Activated effector memory CD4-positive, alpha-beta T cell treated with Interleukin-2 at 50 U/mL for 16 hours (primary cell): ENCODE measurements at places on chromosomes 2 and 18.

DNA sequence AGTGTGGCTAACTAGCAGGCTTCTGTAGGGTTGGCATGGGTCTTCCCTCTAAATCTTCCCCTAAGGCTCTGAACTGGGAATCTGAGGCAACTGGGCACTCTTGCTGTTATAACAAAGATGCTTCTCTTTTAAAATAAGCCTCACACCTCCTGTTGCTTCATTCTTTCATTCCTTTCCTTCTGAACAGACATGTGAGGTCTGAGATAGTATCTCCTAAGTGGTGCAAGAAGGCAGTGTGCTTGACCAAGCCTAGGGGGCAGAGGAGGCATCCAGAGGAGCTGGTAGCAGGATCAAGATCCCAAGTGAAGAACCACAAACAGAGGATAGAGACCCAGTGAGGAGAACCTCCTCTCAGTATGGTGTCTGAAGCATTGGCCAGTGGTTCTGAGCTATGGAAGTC lies 90.9 kb downstream of the TTC27 start:
- DNase-seq: no peak

DNA sequence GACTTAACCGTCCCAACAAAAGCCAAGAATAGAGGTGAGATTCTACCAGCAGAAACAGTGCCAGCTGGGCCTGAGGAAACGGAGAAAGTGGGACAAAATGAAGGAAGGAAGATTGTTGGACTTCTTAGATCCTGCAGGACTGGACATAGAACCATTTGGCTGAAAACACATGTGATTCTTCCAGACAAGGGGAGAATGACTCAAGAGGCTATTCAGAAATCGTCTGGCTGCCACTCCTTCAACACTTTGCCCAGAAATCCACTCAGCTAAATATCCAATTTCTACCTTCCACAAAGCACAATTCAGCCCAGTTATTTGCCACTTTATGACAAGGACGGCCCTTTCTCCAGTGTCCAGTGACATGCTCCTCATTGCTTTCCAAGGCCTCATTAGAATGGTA lies 61.6 kb downstream of the SNORC start:
- no peak for DNase-seq

DNA sequence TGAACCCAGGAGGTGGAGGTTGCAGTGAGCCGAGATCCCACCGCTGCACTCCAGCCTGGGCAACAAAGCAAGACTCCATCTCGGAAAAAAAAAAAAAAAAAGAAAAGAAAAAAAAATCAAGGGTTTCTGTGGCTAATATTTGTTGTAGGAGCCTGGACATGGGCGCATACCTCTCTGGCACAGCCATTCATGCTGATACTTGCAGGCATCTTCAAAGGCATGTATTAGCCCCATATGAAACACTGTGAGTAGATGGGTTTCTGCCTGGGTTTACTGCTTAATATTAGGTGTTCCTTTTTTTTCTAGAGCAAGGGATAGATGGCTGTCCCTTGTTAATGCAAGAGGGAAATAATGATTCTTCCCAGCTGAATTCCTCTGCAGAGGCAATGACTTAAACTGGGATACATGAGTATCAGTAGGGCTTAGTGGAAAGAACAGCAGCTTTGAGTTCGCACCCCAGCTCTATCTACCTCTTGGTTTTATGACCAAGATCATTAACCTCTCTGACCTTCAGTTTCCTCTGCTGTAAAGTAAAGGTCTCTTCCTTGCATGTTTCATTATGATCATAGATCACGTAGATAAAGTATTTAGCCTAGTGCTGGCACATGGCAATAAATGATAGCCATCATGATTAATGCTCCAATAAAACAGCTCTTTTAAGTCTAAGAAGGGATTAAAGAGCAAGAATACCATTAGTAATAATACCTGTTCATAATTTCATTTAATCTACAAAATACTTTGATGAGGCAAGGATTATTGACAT lies 4.5 kb upstream of the ATL2 start:
- DNase-seq: no peak

DNA sequence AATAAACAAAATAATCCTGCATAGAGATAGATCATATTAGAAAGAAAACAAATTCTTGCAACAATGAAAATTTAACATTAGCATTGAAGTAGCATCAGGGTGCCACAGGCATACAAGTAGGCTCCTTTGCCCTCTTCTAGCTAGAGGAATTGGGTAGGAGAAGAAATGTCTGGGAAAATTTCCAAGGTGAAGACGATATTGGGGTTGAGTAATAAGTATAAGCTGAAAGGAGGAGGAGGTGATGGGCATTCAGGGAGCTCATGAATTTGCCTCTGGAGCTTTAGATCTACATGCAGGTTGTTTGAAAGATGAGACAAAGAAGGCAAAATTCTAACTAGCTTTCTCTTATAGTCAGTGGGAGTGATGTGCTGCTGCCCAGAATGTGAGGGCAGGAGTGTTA lies 504.9 kb downstream of the CCDC85A start:
- DNase-seq: no peak

DNA sequence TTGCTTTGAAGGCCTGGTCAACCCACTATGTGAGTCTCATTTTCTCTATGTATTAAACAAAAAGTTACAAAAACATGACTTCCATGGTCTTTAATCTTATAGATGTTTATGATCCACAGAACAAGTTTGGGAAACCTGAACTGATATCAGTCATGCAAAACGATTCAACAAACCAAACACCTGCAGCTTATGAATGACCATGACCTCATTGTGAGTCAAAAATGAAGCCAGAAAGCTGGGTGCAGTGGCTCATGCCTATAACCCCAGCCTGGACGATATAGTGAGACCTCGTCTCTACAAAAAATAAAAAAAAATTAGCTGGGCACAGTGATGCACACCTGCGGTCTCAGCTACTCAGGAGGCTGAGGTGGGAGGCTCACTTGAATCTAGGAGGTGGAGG lies 270.4 kb upstream of the CCDC68 start:
- DNase-seq: no peak

- DNase-seq: no peak
These were observed 5.7 kb upstream of the GPR35 start for GRCh38 chr2:240619506-240620148.

- DNase-seq: no peak
These were observed 17.8 kb upstream of the KLF7 start for GRCh38 chr2:207183506-207183905.

DNA sequence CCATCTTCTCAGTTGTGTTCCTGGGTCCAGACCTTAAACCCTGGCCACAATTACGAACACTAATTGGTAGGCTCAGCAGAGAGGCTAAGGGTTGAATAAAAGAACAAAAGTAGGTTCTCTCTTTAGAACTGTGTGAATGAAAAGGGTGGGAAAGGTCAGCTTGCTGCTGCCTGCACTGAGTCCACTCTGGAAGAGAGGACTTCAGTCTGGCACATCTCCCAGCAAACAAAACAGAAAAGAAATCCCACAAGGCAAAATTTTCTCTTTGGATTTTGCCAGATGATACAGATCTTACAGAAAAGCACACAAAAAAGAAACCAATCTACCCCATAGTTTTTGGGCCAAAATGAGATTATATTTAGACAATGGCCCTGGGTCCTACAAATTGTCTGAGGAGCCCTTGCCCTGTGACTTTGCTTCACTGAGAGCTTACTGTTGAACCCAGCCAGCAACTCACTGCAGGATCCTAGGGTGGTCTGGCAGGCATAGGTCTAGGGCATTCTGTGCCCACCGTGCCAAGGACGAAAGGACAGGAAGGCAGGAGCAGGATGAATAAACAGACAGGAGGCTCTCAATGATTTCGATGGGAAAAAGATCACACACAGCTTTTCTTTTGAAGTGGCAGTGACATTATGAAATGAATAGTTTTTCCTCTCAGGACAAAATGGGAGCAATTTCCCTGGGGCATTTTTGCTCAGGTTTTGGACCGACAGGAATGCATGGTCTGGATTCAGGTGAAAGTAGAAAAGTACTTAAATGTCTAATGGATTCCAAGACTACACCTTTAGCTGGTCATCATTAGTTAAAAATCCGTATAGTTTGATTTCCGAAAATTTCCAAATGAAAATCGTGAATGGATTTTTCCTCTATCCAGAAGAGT lies 68.4 kb upstream of the STAM2 start:
- DNase-seq: no peak

DNA sequence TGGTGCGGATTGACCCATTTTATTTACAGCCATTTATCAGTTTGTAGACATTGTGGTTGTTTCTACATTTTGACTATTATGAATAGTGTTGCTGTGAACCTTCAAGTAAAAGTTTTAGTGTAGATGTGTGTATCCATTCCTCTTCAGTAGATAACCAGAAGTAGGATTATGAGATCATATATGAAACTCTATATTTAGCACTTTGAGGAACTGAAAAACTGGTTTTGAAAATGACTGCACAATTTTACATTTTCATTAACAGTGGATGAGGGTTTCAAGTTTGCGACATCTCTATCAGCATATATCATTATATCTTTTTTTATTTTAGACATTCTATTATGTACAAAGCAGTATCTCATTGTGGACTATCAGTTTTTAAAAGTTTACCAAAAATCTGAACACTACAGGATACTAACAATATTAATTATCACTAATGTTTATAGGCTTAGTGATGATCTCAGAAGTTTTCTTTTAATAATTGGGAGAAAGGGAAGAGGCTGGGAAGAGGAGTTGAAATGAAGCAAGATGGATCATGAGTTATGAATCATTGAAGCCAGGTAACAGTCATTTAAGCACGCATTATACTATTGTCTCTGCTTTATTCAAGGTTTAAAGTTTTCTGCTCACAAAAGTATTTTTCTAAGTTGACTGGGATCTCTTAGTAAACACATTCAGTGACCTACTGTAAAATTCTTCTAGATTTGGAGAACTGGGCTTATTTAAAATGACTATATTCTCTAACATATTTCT lies 329.0 kb upstream of the LRATD1 start:
- DNase-seq: no peak

- DNase-seq: no peak
These were observed 26.3 kb downstream of the DHRS9 start for GRCh38 chr2:169095621-169096105.

DNA sequence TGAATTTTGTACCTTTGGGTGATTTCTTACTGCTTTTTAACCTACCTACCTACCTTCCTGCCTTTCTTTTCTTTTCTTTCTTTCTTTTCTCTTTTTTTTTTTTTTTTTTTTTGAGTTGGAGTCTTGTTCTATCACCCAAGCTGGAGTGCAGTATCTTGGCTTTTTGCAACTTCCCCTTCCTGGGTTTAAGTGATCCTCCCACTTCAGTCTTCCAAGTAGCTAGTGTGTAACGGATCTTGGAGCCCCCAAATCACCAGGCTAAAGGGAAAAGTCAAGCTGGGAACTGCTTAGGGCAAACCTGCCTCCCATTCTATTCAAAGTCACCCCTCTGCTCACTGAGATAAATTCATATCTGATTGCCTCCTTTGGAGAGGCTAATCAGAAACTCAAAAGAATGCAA lies 61.3 kb downstream of the DDX18 start:
- no peak for DNase-seq

- no peak for DNase-seq
These were observed 27.8 kb upstream of the COPS8 start for GRCh38 chr2:237057893-237058300.

DNA sequence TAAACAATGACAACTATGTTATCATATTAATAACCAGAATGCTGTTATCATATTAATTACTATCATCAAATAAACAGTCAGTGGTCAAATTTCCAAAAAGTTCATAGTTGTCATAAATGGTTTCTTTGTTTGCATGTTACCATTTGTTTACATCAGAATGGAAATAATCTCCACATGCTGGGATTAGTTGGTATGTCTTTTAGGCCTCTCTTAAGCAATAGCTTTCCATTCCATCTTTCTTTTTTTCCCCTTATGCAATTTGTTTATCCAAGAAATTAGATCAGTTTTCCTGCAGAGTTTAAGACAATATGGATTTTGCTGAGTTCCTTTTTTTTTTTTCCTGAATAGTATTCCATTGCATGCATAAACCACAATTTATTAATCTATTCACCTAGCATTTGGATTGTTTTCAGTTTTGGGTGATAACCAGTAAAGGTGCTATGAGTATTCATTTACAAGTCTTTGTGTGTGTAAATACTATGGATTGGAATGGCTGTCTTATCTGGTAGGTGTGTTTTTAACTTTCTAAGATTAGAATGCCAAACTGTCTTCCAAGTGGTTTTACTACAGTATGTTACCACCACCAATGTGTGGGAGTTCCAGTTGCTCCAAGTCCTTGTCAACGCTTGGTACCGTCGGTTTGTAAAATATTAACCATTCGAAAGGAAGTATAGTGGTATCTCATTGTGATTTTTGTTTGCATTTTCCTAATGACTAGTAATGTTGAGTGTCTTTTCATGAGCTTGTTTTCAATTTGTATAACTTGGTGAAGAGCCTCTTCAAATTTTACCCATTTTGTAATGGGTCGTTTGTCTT lies 33.3 kb upstream of the TXNDC2 start:
- DNase-seq: no peak

DNA sequence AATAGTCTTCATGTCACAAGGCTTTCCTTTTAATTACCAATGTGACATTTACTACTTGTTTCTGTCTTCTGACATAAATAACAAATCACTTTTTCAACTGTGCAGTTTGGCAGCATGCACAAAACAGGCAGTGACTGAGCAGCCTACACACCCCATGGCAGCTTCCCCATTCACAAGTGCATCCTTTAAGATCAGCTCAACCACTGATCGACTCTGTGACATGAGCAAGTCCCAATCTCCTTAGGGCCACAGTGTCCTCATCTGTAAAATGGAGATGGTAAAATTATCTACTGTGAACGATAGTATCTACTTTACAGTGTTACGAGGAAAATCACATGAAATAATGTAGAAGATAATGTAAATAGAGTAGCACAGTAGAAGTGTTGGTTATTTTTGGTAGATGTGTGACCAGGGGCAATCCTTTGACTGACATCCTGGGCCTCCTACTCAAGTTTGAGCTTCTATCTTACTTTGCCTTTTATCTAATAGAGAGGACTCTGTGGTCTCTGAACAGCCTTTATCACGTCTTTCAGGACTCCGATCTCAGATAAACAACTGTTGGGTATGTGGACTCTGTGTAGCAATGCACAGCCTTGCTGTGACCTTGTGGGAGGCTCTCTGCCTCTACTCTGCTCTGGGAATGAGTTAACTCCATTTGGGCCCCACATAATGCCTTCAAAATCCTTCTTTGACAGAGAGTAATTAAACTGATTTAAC lies 120.6 kb downstream of the PIGN start:
- DNase-seq: no peak

DNA sequence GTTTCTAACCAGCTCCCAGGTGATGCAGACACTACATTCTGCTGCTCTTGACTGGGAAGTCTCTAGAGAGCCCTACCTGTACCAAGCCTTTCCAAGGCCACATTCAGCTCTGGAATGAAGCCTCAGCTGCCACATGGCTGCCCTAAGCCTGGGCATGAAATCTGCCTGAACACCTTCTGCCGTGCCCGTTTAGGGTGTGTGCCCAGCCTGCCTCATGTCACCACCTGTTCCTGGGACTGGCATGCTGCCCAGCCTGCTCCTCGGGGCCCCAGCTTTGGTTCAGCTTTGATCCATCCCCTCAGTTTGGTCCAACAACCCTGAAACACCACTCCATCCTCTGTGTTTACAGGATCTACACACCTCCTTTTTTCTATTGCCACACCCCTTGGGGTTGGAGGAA lies 210.9 kb downstream of the L3MBTL4 start:
- no peak for DNase-seq

DNA sequence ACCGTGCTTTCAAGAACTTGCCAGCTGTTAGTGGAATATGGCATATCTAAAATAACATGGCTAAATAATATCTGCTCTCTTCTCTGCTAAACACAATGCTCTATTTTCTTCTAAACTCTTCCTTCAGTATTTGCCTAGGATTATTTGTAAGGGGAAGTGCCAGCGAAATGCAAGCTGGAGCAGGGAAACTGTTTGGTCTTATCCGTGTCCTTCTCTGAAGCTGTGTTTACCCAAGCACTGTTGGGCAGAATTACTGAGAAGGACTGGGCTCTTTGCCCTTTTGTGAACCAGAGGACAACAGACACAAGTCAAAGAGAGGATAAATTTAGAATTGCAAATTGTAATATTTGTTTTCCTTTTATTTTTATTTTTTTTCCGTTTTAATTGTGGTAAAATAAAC lies 23.6 kb downstream of the CPO start:
- DNase-seq: no peak
